ENCODE measurements at places on chromosomes 7 and 10.

- H3K36me3 ChIP-seq, result no peaks in the 10 kb centered on the region
- H3K27ac ChIP-seq, result no peak overlapping the region
- no peaks in the 10 kb centered on the region for H3K27me3 ChIP-seq
These were observed 55.4 kb downstream of the CALD1 start for GRCh38 chr7:134834689-134835462.

GRCh38 chr10:71701496-71702132 lies 18.0 kb downstream of the C10orf105 start:
- DNase-seq, result no peak
- H3K27me3 ChIP-seq, result no peaks in the 10 kb centered on the region
- no peaks in the 10 kb centered on the region for H3K36me3 ChIP-seq
- H3K4me3 ChIP-seq, result no peak overlapping the region

- peak overlapping the region; percentile 93 for H3K27ac ChIP-seq
- no peaks in the 10 kb centered on the region for H3K27me3 ChIP-seq
- H3K4me1 ChIP-seq, result peaks cover 49% of the 10 kb centered on the region
- no peak for DNase-seq
- H3K4me3 ChIP-seq, result peak overlapping the region; percentile 89
These were observed 1.7 kb downstream of the CREB3L2 start for GRCh38 chr7:138000081-138000701.

DNA sequence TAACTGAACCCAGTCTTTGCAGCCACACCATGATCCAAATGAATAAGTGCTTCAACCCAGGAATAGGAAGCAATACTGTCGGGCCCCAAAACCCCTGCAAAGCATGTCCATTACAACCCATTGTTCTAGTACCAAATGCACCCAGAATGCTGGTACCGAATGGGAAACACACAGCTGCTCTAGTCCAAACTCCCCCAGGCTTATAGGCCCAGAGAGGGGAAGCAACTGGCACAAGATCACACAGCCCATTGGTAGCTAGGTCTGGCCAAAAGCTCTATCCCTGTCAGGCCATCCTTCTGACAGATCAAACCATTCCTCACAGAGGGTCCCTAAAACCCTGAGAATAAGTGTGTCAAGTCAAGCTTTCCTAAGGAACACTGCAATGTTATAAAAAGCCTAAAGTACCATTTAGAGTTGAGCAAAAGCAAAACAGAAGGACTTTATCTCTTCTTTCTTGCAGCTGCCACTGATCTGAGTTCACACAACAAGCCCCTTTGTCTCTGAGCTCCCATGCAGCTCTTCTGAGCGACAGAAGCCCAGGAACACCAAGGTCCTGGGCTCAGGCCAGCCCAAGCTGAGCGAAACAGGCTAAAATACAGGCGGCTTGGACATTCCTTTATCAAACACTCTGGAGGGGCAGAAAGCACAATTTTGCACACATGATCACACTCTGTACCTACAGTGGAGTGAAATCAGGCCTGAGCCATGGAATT lies 116.7 kb downstream of the SGMS1 start:
- no peak overlapping the region for H3K27ac ChIP-seq
- peaks cover 2% of the 10 kb centered on the region for H3K36me3 ChIP-seq
- DNase-seq, result no peak
- H3K27me3 ChIP-seq, result no peaks in the 10 kb centered on the region

DNA sequence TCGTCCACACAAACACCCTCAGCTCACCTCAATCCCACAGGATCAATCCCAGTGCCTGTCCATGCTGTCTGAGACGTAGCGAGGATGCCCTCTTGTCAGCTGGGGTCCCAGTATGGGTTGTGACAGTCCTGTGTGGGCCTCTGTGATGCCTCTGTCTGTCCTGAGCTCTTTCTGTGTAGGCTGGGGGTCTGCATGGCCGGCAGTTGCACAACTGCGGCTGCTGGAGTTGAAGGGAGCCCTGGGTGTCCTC lies 12.4 kb downstream of the ANTXRL start:
- H3K4me1 ChIP-seq, result peaks cover 16% of the 10 kb centered on the region
- H3K36me3 ChIP-seq, result no peaks in the 10 kb centered on the region
- no peak for DNase-seq
- H3K27me3 ChIP-seq, result no peaks in the 10 kb centered on the region
- peak overlapping the region; percentile 38 for H3K27ac ChIP-seq

Data from T-helper 2 cell treated with Interferon-gamma antibody and Interleukin-4, amounts not matched to agents 5 μg/mL and 100 μg/mL, for 36 hours (primary cell).